ENCODE measurements at places on chromosomes 13 and 19. TPM values are rescaled to one million over a fixed set of nuclear protein-coding genes. Genes with fewer than 3 reads are reported as not detected.

- H3K4me1 ChIP-seq, result peaks cover 6% of the 10 kb centered on the region
- H3K27me3 ChIP-seq, result peaks cover 83% of the 10 kb centered on the region
- H3K4me3 ChIP-seq, result peak overlapping the region; percentile 23
- no peak for DNase-seq
Observed at GRCh38 chr19:1750343-1751021, 2.8 kb upstream of the ONECUT3 start.

DNA sequence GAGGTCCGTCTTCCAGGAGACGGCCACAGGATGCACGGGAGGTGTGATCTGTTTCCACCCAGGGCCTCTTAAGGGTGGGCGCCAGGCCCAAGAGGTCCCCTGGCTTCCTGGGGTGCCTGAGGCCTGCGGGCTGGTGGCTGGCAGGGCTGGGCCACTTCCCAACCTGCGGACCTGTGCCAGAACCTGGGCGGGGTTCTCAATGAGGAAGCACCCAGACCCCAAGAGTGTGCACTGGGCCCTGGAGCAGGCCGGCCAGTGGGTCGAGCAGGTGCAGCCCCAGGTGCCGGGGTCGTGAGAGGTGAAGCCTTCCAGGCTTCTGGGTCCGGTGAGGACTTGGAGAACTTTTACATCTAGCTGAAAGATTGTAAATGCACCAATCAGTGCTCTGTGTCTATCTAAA, 6.7 kb upstream of the MICU2 start:
- no peak for DNase-seq
- no peak overlapping the region for H3K4me3 ChIP-seq
- H3K27me3 ChIP-seq, result peaks cover 4% of the 10 kb centered on the region
- no peak overlapping the region for H3K27ac ChIP-seq
- no peaks in the 10 kb centered on the region for H3K4me1 ChIP-seq
- H3K36me3 ChIP-seq, result no peaks in the 10 kb centered on the region

GRCh38 chr13:96252903-96253302, 163.0 kb downstream of the HS6ST3 start:
- no peak for DNase-seq
- no peaks in the 10 kb centered on the region for H3K27me3 ChIP-seq
- H3K36me3 ChIP-seq, result no peaks in the 10 kb centered on the region
- H3K4me1 ChIP-seq, result no peaks in the 10 kb centered on the region
- no peak overlapping the region for H3K27ac ChIP-seq

The OR10H1 gene
- total RNA-seq, result not detected

The SMIM17 gene
- total RNA-seq, result not detected

Measured in T-cell (primary cell).